A549 treated with dexamethasone at 1 μM for 4 hours (cell line): ENCODE measurements at places on chromosomes 7 and 10. TPM values are rescaled to one million over a fixed set of nuclear protein-coding genes. Genes with fewer than 3 reads are reported as not detected.

ZNF12 gene
- 8.9 to 13.8 TPM (median 9.9 TPM) in 5 replicates for total RNA-seq

SPDYE16 gene
- total RNA-seq, result 0.04 TPM in 1 of 5 replicates, not detected in the others

CYP3A5 gene
- total RNA-seq, result 1.3 to 1.8 TPM (median 1.4 TPM) in 5 replicates

SNCG gene
- 9.6 to 14.3 TPM (median 13.3 TPM) in 5 replicates for total RNA-seq

GALNT17 gene
- total RNA-seq, result not detected in 5 replicates

UCN3 gene
- total RNA-seq, result not detected in 5 replicates

ZC3HAV1L gene
- 4.2 to 10.5 TPM (median 8.9 TPM) in 5 replicates for total RNA-seq

CNPY1 gene
- total RNA-seq, result not detected in 5 replicates

SPAM1 gene
- not detected in 5 replicates for total RNA-seq

RAPGEF5 gene
- 0.14 to 0.29 TPM (median 0.17 TPM) in 5 replicates for total RNA-seq

PRSS2 gene
- not detected in 5 replicates for total RNA-seq

PRSS1 gene
- not detected in 5 replicates for total RNA-seq

LHFPL3 gene
- not detected in 5 replicates for total RNA-seq

CDNF gene
- 0.86 to 2.1 TPM (median 1.3 TPM) in 5 replicates for total RNA-seq

MOGAT3 gene
- total RNA-seq, result 0.20 TPM in 1 of 5 replicates, not detected in the others

LBX1 gene
- total RNA-seq, result not detected in 5 replicates

C7orf57 gene
- total RNA-seq, result 0.27 to 0.35 TPM (median 0.27 TPM) in 5 replicates

NEURL1 gene
- 0.55 to 0.88 TPM (median 0.73 TPM) in 5 replicates for total RNA-seq

SPDYE2 gene
- not detected in 5 replicates for total RNA-seq

UNC5B gene
- total RNA-seq, result 2.8 to 5.0 TPM (median 4.7 TPM) in 5 replicates

MUC12 gene
- total RNA-seq, result 13.7 to 18.6 TPM (median 16.4 TPM) in 5 replicates

GIMAP1 gene
- not detected in 5 replicates for total RNA-seq

SFXN2 gene
- total RNA-seq, result 2.9 to 4.1 TPM (median 3.4 TPM) in 5 replicates

FANK1 gene
- total RNA-seq, result 1.9 to 3.2 TPM (median 2.4 TPM) in 5 replicates

CALML3 gene
- total RNA-seq, result 0.02 TPM in 1 of 5 replicates, not detected in the others

PLXDC2 gene
- total RNA-seq, result 0.01 to 0.04 TPM (median 0.03 TPM) in 4 of 5 replicates, not detected in the other

TMEM196 gene
- not detected in 5 replicates for total RNA-seq

PAX4 gene
- not detected in 5 replicates for total RNA-seq

TBXAS1 gene
- total RNA-seq, result 11.8 to 15.6 TPM (median 13.3 TPM) in 5 replicates

SVIL gene
- 17.2 to 28.6 TPM (median 27.0 TPM) in 5 replicates for total RNA-seq

HEPACAM2 gene
- 0.14 TPM in 1 of 5 replicates, not detected in the others for total RNA-seq

FAM25C gene
- total RNA-seq, result 0.57 to 4.1 TPM (median 2.0 TPM) in 4 of 5 replicates, not detected in the other

DAGLB gene
- 16.6 to 24.4 TPM (median 23.1 TPM) in 5 replicates for total RNA-seq

SRGN gene
- total RNA-seq, result 96.7 to 143 TPM (median 103 TPM) in 5 replicates

RADIL gene
- total RNA-seq, result 1.2 to 1.9 TPM (median 1.7 TPM) in 5 replicates

MIOS gene
- total RNA-seq, result 17.2 to 22.1 TPM (median 21.1 TPM) in 5 replicates

PIP gene
- total RNA-seq, result 0.19 to 0.32 TPM (median 0.23 TPM) in 3 of 5 replicates, not detected in the others

NYAP1 gene
- 3.9 to 7.8 TPM (median 6.4 TPM) in 5 replicates for total RNA-seq

AKR1C4 gene
- 0.14 to 0.40 TPM (median 0.25 TPM) in 5 replicates for total RNA-seq

MMP21 gene
- total RNA-seq, result not detected in 5 replicates

OTUD1 gene
- 2.3 to 3.4 TPM (median 3.1 TPM) in 5 replicates for total RNA-seq

BAG3 gene
- total RNA-seq, result 212 to 309 TPM (median 305 TPM) in 5 replicates

BAMBI gene
- total RNA-seq, result 9.3 to 12.6 TPM (median 11.3 TPM) in 5 replicates

AMZ1 gene
- 0.02 to 0.12 TPM (median 0.08 TPM) in 5 replicates for total RNA-seq

TFR2 gene
- 1.9 to 2.7 TPM (median 2.4 TPM) in 5 replicates for total RNA-seq

MRC1 gene
- 0.01 to 0.04 TPM (median 0.02 TPM) in 4 of 5 replicates, not detected in the other for total RNA-seq
